ENCODE measurements at places on chromosomes 1 and 21. TPM values are rescaled to one million over a fixed set of nuclear protein-coding genes. Genes with fewer than 3 reads are reported as not detected.

The CENPF gene
- polyA plus RNA-seq = 17.5 TPM

The TOMM40L gene
- 9.3 TPM for polyA plus RNA-seq

The NEXN gene
- 39.9 TPM for polyA plus RNA-seq

The FMOD gene
- 5.4 TPM for polyA plus RNA-seq

GRCh38 chr21:45084881-45085536 is 10.6 kb downstream of the ADARB1 start:
- no peak for DNase-seq

- no peak for DNase-seq
These were observed 11.3 kb downstream of the HS2ST1 start for GRCh38 chr1:86925742-86926141.

DNA sequence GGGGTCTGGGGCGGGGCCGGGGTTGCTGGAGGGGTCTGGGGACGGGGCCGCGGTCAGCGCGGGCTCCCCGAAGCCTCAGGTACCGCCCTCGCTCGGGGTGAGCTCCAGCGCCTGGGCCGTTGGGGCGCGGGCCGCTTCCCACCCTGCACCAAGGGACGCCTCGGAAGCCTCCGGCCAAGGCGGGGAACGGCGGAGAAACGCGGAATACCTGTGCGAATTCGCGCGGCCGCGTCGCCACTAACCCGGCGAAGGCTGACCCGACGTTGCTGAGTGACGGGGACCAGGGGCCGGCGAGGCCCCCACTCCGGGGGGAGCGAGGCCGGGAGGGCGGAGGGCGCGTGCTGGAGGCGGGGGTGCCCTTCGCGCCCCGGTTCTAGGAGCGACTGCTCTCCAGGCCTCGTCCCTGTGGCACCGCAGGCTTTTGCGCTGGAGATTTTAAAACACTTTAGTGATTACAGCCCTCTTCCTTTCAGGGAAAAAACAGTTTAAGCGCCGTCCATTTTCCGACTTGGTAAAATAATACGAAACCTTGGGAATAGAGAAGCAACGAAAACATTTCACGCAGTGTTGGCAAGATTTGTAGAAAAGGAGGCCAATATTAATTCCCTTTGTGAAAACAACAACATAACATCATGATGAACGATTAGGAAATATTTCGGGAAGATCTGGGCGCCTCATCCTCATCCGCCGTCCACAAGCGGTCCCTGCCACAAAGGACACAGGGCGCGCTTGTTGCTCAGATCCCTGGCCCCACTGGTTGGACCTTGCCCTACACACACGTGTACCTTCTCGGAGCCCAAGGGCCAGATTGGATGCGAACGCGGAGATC is 971 bp upstream of the GNG4 start:
- no peak for DNase-seq

- DNase-seq = peak; percentile 92
These were observed 108.8 kb downstream of the KIAA0319L start for GRCh38 chr1:35448344-35448801.

- no peak for DNase-seq
These were observed 30.1 kb downstream of the SLC66A1 start for GRCh38 chr1:19342062-19342750.

DNA sequence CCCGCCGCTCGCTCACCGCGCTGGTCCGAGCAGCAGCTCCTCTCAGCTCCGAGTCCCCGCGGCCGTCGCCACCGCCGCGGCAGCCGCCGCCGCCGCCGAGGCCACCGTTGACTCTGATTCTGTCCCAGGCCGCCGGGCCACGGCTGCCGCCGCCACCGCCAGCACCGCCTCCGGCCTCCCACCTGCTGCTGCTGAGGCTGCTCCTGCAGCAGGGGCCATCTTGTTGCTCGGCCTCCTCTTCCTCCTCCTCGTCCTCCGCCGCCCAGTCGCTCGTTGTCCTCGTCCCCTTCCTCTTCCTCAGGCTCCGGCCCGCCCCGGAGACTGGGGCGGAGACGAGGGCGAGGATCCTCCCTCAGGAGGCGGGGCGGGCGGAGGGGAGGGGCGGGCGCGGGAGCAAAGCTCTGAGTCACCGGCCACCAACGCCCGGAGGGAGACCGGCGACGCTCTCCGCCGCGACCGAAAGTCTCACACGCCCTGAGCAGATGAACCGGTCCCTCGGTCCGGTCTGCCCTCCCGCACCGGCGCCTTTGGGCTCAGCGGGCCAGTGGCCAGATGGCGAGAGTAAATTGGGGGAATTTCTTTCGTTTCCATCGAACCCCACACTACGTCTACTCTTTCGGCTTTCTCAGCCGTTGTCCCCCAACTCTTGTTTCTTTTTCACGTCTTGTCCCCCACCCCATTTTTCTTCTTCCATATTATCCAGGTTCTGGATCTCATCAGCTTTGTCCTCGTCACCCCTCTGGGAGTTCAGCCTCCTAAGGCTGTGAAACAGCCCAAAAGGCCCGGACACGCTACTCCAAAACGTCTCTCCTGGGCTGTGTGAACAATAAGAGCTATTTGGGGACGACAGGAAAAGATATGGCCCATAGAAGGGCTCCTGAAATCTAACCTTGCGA is at the start of gene RC3H1:
Gene RC3H1 (minus strand): TSS at position 278 of the 896 bp plus-strand sequence. CDS start 29,372 bp downstream, outside the sequence.
- DNase-seq = no peak

DNA sequence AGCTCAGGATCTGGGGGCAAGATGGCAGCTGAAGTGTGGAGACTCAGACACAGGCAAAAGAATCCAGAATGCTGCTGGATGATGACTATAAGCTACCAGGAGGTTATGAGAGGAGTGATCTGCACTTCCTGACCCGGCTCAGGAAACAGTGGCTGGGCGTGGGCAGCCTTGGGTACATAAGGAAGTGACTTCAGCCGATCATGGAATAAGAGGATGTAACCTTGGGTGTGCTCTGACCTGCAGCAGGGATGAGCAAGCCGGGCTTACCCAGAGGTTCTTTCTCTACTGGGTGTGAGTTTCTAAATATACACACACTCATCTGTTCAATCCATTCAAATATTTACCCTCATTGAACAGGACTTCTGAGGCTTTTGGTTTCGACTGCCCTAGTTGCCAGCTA is 62.7 kb downstream of the CD34 start:
- no peak for DNase-seq

DNA sequence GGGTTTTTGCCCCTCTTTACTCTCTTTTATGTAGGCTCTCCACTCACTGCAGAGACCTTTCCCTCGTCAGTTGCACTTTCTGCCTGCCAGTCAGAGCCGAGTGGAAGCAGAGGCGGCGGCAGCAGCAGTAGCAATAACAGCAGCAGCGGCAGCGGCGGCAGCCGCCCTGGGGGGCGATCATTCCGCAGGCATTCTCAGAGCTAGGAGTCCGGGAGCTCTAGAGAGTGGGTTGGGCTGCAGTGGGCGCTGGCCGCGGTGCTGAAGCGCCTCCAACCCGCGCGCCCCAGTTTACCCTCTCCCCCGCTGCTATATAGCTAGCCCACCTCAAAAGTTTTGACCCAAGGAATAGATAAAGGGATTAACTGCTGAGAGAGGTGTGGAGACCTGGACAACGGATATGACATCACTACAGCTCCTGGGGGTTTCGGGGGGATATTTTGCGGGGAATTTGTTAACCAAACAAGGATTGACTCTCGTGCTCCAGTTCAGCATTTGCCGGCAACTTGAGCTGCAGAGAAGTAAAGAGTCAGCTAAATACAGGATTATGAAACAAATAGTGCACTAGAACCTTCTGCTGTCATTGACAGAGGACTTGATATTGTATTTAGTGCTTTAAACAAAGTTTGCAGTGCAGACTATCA is at the start of gene OLFM3:
Gene OLFM3 (minus strand): TSS at position 102 of the 641 bp plus-strand sequence.
- DNase-seq = no peak

GRCh38 chr1:149936170-149936991 is at the start of gene MTMR11:
TSS of gene MTMR11 (minus strand) at chr1:149936879. CDS start at chr1:149936647, 232 bp downstream.
- no peak for DNase-seq

DNA sequence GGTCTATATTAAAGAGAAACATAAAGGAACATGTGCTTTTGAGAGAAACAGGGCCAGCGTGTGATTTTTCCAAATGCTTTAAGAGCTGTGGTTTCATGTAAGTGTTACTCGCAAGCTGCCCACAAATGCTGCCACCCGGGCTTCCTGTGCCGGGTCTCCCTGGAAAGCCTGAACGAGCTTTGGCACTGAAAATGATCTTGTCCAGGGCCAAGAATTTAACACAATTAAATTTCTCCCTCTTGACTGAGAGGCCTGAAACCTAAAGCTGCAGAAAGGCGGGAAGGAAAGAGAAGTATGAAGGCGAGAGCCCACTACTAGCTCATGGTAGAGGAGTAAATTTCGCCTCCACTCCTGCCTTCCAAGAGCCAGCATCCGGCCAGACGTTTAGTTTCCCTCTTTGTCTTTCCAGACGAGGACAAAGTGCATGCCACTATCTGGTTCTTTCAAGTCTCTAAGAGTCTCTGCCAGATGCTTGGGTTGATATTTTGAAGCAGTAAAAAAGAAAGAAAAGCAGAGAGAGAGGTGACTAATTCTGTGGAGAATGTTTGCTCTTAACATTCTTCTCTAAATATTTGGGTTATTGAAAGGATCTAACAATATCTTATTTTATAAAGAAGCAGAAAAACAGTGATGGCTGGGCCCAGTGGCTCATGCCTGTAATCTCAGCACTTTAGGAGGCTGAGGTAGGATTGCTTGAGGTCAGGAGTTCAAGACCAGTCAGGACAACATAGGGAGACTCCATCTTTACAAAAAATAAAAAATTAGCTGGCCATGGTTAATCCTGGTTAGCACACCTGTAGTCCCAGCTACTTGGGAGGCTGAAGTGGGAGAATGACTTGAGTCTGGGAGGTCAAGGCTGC is 100.0 kb upstream of the HNRNPU start:
- peak; percentile 68 for DNase-seq

- no peak for DNase-seq
These were observed 4.6 kb downstream of the NENF start for GRCh38 chr1:212437179-212437798.

All from AG04450 (cell line).